GM23338 (cell line): ENCODE measurements at places on chromosomes 12 and 14. TPM values are rescaled to one million over a fixed set of nuclear protein-coding genes. Genes with fewer than 3 reads are reported as not detected.

GRCh38 chr14:70909733-70910614, 2.7 kb downstream of the PCNX1 start:
- no peak for DNase-seq

DNA sequence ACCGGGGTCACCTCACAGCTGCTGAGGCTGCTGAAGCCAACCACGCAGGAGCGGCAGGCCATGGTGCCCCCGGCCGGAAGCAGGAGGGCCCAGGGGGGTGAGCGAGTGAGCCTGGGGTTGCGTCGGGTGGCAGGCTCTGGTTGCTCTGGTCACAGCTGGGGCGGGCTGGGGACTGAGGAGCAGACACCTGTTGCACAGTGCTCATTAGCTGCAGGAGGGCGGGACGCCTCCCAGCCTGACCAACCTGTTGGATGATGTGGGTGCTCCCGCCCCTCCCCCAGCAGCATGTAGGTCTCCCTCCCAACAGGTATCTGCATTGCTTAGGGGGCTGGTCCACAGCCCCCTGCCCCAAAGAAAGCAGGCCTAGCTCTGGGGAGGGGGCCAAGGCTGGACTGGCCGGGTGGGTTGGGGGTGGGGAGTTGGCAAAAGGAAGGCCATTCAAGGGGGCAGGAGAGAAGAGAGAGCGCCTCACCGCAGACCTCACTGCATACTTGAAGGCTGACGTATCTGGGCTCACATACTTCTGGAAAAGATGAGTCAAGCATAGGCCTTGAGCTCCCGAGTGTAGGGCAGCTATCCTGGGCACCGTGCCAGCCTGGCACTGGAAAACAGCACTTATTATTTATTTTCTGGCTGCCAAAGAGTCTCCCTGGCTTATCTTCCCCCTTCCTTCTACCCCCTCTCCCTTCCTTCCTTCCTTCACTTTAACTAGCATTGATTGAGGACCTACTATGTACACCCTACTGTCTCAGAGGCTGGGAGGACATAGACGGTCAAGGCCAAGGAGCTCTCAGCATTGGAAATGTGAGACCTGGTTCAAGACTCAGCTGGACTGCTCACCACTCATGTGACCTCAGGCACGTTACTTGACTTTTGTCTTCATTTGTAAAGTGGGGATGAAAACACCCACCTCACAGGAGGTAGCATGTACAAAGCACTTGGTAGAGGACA, at the start of gene KRT80:
Gene KRT80, minus strand, starts transcription at position 174 of the 951 bp plus-strand sequence. Its CDS starts 112 bp downstream, at position 62.
- DNase-seq = no peak

DNA sequence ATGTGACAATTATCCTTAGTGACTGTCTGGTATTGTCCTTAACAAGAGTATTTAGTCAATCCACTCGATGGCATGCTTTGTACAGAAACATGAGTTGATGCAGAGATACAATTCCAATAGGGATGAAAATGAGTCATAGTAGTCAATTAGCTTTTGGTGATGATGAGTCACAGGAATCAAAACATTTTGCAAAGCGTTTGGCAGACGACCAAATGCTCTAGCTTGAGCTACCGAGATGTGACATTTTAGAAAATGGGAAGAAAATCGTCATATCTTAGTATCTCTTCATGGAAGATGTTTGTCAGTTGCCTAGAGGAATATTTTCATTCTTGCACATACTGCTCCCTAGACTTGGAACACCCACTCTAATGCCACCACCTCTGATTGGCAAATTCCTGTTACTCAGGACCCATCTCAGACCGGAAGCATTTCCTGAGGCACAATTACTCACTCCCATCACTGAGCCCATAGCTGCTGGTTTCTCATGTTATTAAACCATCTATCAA, 95.0 kb downstream of the LMNTD1 start:
- no peak for DNase-seq

- DNase-seq = no peak
These were observed 5.6 kb upstream of the GOLGA3 start for GRCh38 chr12:132834181-132834711.

DNA sequence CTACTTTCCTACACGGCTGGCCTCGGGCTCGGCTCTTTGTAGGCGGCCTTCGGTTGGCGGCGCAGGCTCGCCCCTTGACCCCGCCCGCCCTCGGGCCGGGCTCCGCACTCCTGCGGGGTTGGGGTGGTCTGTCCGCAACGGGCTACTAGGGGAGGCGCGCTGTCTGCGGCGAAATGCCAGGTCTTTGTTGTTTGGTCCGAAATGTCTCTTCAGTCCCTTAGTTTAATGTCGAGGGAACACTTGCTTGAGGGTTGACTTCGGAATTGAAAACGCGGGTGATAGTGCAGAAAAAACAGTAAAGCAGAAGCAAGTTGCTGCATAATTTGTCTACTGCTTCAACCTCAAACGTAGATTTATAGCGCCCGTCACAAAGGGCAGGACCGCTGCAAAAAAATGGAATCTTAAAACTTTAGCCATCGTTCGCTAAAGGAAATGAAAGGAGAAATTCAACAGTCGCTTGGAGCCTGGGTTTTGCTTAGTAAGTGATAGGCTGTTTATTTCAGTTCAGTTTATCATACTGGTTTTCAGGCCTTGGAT, 390 bp downstream of the JKAMP start:
- no peak for DNase-seq

GRCh38 chr12:108099073-108099472, 30.0 kb upstream of the WSCD2 start:
- peak; percentile 38 for DNase-seq

DNA sequence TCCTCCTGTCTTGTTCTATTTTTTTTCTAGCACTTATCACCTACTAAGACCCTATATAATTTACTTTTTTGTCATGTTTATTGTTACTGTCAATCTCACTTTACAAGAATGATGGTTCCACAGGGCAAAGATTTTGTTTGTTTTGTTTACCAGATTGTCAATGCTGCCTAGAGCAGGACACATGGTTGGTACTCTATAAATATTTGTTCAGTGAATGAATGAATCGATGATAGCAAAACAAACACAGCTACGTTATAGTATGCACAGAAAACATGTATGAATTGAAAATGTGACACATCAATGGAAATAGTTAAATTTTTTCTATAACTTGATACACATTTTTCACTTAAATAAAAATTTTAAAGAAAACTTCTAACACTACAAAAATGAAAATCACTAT, 67.1 kb upstream of the KRR1 start:
- no peak for DNase-seq

GRCh38 chr14:73758392-73759182, 44.4 kb upstream of the PNMA1 start:
- DNase-seq = peak; percentile 90

DNA sequence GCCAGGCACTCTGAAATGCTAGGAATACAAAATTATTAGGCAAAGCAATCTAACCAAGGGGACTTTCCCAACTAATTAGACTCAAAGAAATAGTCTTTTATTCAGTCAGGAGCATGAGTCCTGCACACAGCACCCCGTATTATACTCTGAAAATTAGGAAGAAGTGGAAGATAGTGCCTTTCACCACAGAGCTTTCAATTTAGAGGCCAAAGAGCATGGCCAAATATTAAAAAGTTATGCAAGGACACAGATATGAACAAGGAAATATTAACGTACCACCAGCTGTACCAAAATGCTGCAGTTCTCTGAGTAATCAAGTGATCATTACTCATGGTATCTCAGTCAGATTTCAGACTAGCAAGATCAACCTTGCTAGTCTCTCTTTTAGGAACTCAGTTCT, 22.6 kb upstream of the MDM2 start:
- DNase-seq = no peak

- DNase-seq = peak; percentile 75
These were observed 46.7 kb downstream of the TMCC3 start for GRCh38 chr12:94603434-94604365.

GRCh38 chr14:91706996-91707395, 24.9 kb downstream of the CATSPERB start:
- no peak for DNase-seq

DNA sequence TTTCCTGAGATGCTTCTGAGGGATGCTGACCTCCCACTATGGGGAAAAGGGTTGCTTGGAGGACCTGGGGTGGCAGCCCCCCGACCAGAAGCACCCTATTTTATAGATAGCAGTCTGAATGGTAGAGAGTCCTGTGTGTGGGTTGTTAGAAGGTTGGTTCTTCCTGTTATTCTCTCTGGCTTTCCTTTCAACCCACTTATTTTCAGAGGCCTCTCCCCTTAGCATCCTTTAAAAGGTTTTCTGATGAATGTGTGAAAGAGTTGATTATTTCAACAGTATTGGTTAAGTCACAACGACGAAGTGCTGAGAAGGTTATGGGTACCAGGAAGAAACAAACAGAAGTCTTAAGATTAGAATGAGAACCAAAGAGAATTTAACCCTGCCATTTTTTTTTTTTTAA, 20.8 kb upstream of the MANSC4 start:
- no peak for DNase-seq

DNA sequence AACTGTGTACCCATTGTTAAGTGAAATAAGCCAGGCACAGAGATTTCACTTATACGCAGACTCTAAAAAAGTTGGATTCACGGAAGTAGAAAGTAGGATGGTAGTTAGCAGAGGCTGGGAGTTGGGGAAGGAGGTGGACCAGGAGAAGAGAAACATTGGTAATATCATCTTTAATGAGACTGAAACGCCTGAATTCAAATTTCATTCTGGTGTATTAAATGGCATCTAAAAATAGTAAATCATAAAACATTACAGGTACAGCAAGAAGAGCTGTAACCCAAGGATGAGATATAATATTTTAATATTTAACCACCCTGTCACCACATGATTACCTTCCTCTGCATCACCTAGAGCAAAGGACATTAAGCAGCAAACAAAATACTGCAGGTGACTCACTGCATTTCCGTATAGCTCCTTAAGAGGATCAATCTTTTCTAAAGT, 99.4 kb downstream of the EPS8 start:
- no peak for DNase-seq

GRCh38 chr12:53484686-53485575, 14.3 kb downstream of the MAP3K12 start:
- DNase-seq = no peak

DNA sequence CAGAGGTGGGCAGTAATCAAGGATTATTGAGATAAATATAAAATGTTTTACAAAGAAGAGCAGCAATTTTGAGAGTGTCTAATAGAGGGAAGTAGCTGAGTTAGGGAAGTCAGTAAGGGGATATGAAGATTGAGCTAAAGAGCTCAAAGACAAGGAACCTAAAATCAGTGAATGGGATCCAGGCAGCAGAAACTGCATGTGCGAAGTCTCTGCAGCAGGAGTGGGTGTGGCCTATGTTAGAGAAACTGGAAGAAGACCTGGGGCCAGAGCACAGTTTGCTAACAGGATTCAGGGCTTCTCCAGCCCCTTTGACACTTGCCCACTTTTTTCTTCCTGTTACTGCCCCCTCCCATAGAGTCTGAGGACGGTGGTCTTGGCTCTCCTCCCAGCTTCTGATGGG, 36.3 kb upstream of the PLXNC1 start:
- no peak for DNase-seq

- DNase-seq = no peak
These were observed 19.1 kb downstream of the TMEM30B start for GRCh38 chr14:61262082-61262481.

- peak; percentile 75 for DNase-seq
These were observed 7.6 kb upstream of the BRMS1L start for GRCh38 chr14:35818346-35819115.

- peak; percentile 67 for DNase-seq
These were observed 106.8 kb downstream of the TMEM260 start for GRCh38 chr14:56686416-56686815.

DNA sequence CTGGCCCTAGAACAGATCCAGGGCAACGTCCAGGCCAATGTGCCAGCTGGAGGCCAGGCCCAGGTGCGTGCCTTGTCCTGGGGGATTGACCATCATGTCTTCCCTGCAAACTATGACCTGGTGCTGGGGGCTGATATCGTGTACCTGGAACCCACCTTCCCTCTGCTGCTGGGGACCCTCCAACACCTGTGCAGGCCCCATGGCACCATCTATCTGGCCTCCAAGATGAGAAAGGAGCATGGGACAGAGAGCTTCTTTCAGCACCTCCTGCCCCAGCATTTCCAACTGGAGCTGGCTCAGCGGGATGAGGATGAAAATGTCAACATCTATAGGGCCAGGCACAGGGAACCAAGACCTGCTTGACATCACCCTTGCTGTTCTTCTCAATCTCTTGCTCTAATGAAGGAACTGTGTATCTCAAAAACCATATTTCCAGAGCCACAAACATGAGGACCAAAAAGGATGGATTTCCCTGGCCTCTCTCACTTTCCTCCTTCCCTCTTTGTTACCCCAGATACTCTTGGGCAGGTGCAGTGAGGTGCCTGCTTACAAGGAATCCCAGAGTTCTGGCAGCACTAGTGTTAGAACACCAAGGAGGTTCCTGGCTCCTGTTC, 2.2 kb upstream of the TSFM start:
- no peak for DNase-seq

GRCh38 chr12:78185109-78185508, 354.4 kb downstream of the NAV3 start:
- DNase-seq = no peak

- no peak for DNase-seq
These were observed 35.5 kb downstream of the CCDC92 start for GRCh38 chr12:123936956-123937706.

DNA sequence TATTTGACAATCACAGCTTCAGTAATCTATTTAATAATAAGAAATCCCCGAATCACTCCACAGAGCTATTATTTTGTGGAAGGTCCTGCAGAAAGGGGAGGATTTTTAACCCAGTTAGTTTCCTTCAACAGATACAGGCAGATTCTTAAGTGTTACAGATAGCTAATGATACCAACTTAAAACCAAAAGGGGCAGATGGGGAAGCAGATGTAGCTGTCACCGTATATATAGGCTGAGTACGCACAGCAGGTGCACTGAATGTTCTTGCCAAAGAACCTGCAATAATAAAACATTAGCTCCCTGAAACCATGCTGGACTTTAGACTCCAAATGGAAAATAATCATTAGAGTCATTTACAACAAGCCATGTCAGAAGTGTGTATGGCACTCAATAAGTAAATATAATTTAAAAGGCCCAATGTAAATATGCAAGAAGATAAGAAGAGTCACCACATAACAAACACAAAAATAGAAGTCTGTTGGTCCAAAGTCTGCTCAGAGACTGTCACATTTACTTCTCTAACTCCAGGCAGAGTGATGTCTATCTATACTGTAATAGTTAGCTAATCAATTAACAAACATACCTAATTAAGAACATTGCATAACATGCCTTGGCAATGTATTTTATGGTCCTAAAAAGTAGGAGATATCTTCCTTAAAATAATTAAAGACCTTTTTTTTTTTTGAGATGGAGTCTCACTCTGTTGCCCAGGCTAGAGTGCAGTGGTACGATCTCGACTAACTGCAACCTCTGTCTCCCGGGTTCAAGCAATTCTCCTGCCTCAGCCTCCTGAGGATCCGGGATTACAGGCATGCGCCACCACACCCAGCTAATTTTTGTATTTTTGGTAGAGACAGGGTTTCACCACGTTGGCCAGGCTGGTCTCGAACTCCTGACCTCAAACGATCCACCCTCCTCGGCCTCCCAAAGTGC, 78.8 kb downstream of the SEC23A start:
- no peak for DNase-seq

GRCh38 chr12:25932971-25933370, 25.5 kb upstream of the RASSF8 start:
- no peak for DNase-seq

RHNO1 gene
- 56.4 and 80.4 TPM in 2 replicates for total RNA-seq

AQP5 gene
- total RNA-seq = 2.2 and 2.7 TPM in 2 replicates

GLS2 gene
- total RNA-seq = 24.5 and 31.6 TPM in 2 replicates

OR6C2 gene
- not detected in 2 replicates for total RNA-seq

AICDA gene
- not detected in 2 replicates for total RNA-seq

PNP gene
- 72.3 and 102 TPM in 2 replicates for total RNA-seq

AKAP6 gene
- total RNA-seq = 0.38 and 0.43 TPM in 2 replicates

C1QL4 gene
- total RNA-seq = 0.12 TPM in 1 of 2 replicates, not detected in the other

SMIM41 gene
- total RNA-seq = 0.12 and 0.66 TPM in 2 replicates

CFAP54 gene
- 0.07 and 0.70 TPM in 2 replicates for total RNA-seq

RNASE3 gene
- total RNA-seq = not detected in 2 replicates

BCL11B gene
- total RNA-seq = 5.6 and 6.7 TPM in 2 replicates

KLRG1 gene
- 5.1 and 8.0 TPM in 2 replicates for total RNA-seq
